Stimulated activated effector memory CD8-positive, alpha-beta T cell treated with anti-CD3 and anti-CD28 coated beads, Interleukin-12 subunit alpha, Interleukin-12 subunit beta, amount 100 ng/mL, for 72 hours (primary cell): ENCODE measurements at places on chromosomes 3 and 15.

DNA sequence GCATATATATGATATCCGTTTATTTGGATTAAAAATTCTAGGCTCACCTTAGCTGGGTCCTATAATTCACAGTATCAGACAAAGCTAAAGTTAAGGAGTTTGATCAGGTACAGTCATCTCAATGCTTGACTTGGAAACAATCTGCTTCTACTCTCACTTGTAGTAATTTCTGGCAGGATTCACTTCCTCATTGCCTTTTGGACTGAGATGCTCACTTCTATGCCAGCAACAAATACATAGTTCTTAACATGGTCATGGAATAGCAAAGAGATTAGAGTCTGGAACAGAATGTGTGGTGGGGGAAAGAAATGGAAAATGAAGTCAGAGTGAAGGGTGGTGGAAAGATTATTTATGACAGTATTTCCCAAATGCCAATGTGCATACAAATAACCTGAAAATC, 693.6 kb downstream of the CADM2 start:
- no peak for DNase-seq

DNA sequence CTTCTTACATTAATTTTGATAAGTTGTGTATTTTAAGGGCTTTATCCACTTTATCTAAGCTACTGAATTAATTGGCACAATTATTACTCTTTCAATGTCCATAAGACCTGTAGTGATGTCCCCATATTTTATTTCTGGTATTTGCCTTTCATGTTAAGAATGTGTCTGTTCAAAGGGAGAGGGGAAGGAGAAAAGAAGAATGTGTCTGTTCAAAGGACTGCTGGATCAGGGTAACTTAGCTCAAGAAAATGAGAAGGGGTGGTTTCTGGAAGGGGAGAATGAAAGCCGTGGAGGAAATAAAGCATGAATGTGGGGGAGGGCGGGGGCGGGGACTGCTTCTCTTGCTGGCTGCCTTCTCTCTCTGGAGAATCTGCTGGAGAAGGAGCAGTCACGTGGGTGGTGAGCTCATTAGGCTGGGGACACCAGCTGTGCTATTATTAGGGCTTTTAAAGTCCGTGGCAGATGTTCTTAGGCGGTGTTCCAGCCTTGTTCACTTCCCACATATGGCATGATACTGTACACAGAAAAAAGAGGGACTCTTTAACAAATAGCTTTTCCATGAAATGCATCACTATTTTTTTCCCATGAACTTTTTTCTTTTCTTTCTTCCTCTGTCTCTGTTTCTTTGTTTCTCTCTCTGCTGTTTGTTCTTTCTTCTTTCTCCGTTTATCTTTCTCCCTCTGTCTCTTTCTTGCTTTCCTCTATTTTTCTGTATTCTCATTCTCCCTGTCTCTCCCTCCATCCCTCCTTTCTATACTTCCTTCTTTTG, 63.7 kb upstream of the ULK4 start:
- no peak for DNase-seq

- peak; percentile 72 for DNase-seq
These were observed 2.3 kb upstream of the TMEM266 start for GRCh38 chr15:76057332-76058000.

GRCh38 chr3:35675206-35675605, 35.9 kb downstream of the ARPP21 start:
- DNase-seq = no peak

DNA sequence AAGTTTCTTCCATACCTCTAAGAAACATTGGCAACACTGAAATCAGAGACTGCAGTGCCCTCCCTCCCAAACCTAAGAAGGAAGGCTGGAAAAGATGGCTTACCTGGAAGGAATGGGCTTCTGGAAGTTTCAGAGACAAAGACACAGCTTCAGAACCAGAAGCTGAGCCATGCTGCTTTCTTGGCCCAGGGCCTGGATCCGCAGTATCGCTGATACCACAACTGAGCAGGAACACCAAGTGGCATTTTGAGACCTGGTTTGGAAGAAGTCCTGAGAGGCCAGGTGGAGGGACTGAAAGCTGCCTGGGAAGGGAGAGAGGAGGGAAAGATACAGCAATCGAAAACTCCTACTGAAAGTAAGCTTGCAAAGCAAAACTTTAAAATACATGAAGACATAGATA, 19.8 kb downstream of the GPR160 start:
- DNase-seq = peak; percentile 61

DNA sequence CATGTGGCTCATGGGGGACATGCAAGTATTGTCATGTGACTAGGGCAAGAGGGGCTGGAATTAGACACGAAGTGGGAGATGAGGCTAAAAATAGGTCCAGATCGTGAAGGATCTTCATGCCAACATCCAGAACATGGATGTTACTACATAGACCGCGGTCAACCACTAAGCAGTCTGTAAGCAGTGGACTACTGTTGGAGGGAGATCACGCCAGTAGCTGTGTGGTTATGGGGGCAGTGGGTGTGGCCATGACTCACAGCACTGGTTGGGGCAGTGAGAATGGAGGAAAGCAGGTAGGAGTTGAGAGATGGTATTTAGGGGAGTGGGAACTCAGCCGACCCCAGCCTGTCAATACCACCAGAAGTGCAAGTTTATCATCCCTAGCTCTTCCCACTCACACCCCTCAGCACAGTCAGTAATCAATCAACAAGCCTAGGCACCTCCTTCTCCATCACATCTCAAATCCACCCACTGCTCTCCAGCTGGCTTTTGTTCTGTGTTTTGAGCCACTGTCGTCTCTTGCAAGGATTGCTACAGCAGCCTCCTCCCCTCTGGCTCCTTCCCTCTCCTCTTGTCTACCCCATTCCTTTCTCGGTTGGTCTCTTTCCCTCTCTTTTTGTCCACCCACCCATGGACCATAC, 107.2 kb upstream of the ABHD17C start:
- no peak for DNase-seq

DNA sequence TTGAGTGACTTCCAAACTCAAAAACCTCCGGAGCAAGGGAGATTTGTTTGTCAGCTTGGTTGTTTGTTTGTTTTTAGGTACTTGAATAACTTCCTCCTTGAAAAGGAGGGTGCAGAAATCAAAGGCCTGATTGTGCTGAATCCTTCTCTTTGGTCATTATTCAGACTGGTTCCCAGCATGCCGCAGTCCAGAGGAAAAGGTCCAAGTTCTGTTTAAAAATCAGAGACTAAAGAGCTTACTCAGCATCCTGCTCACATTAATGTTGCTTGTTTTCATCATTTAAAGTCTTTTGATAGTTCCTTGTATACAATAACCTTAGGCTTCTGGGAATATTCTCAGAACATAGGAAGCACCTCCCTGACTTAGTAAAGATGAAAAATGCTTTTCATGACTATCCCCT, 982 bp upstream of the SCG3 start:
- DNase-seq = no peak
